ENCODE measurements at places on chromosomes 16 and 17. TPM values are rescaled to one million over a fixed set of nuclear protein-coding genes. Genes with fewer than 3 reads are reported as not detected.
A peak's percentile ranks its signal among the peaks of the same experiment; 100 is the strongest.

The MILR1 gene
- 1.7 TPM for total RNA-seq

DNA sequence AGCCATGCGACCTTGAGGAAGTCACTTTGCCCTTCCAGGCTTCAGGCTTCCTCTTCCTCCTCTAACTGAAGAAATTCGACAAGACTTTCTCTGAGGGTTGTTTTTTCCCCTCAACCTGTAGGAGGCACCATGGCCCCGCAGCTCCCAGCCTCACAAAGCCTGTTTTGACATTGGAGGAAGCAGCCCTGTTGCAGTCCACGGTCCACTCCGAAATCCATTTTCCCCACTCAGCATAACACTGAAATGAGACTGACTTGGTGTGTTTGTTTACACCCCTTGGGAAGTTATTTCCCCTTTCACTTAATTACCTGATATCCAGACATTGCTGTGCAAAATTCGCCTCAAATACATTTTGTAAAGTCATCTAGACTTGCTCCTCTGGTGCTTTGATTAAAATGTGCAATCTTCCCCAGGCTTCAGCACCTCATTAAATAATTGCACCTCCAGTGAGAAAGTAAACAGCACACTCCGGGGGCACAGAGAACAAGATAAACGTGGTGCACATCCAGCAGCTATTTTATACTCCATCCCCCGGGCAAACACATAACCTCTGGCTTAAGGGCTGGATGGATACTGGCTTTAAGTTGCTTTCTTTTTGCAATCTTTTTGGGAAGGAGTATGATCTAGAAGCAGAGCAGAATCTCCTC, 41.4 kb upstream of the PIRT start:
- DNase-seq, result no peak

DNA sequence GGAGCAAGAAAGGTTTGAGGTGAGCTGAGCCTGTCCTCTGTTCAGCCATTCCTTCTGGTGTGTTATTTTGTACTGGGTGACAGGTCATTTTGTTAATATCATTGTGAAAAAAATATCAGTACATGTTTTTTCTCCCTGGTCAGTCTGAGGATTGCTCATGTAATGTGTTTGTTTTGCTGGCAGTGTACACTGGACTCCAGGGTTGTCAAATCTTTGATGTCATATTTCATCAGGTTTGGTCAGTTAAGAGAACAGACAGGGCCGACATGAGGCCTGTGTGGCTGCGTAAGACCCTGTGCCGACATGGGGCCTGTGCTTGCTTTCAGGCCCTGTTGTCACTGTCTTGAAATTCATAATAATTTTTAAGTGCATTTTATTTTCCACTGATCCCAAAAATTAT, 22.5 kb downstream of the CLUAP1 start:
- DNase-seq, result no peak

DNA sequence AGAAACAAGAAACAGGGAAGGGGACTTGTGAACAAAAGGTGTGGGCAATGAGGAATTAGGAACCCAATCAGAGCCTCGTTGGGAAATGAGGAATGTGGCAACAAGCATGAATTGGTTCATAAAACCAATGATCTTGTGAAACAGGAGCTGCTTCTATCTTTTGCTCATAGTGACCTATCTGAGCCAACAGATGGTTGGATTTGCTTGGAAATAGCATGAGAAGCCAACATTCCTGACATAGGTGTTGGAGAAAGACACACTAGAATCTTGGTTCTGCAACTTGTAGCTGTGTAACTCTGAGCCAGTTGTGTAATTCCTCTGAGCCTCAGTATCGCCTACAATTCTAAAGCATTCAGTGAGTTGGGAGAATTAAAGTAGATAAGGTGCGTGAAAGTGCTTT, 251.9 kb upstream of the AXIN2 start:
- DNase-seq, result no peak

GRCh38 chr17:78358538-78359320, 1.1 kb downstream of the SOCS3 start:
- DNase-seq, result peak; percentile 34

The VPS35 gene
- total RNA-seq, result 76.1 TPM

DNA sequence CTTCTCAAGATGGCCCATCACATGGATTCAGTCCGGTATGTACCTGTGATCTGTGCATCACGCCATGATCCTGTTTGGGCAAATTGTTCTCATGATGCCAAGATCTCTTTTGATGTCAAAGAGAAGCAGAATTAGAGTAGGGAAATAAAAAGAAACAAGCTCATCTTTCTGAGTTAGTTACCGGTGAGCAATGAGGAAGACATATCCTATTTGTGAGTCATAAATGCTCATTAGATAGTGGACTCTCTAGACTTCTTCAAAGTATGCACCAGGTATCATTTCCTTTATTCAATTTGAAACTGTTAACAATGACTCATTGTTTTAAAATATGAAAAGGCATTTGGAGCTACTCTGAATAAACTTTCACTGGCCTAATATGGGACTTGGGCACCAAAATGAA, 8.0 kb upstream of the KRTAP4-12 start:
- DNase-seq, result no peak

DNA sequence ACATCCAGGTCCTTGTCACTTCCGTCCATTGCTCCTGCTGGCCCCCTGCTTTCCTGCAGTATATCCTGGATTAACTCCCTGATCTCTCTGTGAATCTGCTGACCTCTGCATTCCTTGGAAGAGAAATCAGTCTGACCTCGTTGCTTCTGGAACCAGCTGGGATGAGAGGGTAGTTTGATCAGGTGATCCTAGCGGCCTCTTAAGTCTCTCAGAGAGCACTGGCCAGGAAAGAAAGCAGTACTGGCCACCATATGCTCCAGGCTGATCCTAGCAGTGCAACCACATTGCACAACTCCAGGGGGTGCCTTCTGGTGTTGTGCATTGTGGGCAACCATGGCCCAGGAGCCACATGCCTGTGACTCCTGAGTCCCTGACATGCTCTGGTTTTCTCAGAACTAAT, 79.2 kb downstream of the ARHGAP23 start:
- DNase-seq, result no peak

DNA sequence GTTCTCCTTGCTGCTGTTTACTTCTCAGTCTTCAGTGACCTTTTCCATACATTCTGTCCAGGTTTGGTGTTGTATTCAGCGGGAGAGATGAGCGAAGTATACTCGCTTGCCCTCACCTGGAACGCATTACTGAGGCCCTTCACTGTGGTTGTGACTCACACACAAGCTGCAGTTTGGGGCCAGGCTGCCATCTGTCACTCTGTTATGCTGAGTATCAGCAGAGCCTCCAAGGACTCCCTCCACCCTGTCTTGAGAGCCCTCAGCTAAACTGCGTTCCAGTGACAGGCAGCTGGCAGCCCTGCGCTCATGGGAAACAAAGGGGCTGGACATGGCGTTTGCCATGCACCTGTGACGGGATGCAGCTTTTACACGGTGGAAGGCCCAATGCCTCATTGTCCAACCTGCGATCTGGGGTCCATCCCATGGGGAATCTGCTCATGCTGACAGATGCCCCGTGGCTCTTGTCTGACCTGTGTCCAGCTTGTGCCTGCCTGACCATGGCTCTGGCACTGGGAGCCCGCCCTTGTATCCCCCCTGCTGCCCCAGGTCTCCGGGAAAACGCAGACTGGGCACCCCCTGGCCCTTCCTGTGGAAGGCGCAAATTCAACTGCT, 6.5 kb upstream of the ZNF778 start:
- DNase-seq, result no peak

DNA sequence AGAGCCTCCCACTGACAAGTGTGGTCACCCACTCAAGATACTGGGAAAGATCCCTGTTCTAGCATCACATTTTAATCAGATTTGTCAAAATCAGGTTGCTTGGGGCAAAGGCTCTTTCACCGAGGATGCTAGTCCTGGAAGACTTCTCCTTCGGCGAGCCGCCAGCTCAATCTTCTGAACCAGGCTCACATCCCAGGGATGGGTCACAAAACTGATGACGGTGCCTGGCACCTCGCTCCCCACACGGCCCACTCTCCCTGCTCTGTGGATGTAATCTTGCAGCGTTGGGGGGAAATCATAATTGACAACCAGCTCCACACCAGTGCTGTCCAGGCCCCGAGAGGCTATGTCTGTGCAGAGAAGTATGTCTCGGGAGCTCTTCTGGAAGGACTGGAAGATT, 1.5 kb downstream of the DDX28 start:
- no peak for DNase-seq

The CLEC19A gene
- not detected for total RNA-seq

DNA sequence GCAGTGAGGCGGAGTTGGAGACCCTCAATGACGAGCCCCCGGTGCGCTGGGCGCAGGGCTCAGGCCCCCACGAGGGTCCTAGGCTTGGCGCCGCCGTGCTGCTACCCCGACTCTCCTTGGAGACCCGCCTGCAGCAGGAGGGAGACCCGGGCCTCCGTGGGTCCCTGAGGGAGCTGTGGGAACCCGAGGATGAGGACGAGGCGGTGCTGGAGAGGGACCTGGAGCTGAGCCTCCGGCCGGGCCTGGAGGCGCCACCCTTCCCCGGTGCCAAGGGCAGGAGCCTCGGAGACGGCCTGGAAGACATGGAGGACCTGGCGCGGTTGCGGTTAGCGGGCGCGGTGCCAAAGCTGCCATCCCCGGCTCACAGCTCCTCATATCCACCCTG, 2.3 kb downstream of the MYO15B start:
- DNase-seq, result no peak

GRCh38 chr16:31461201-31461920, 2.1 kb downstream of the ARMC5 start:
- no peak for DNase-seq

- no peak for DNase-seq
Measured at GRCh38 chr17:43312011-43312410, 78.2 kb upstream of the RNU2-1 start.

The GALR2 gene
- not detected for total RNA-seq

DNA sequence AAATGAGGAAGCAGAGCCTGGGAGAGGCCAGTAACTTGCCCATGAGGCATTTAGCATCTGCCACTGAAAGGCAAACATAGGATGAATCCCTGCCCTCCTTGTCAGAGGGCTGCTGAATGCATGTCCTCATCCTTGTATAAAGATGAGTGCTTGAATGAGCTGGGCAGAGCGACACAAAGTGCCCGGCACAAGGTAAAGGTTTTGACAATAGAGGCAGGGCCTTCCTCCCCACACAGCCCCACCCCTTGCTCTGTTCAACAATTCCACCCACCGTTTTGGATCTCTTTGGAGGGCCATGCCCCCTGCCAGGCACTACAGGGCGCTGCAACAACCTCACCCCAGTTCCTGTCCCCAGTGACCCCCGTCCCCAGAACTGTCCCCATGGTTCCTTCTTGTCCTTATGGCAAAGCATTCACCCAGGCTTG, 1.4 kb upstream of the KRT19 start:
- DNase-seq, result no peak

GRCh38 chr16:30064729-30065101, 845 bp upstream of the ALDOA start:
- peak; percentile 34 for DNase-seq

DNA sequence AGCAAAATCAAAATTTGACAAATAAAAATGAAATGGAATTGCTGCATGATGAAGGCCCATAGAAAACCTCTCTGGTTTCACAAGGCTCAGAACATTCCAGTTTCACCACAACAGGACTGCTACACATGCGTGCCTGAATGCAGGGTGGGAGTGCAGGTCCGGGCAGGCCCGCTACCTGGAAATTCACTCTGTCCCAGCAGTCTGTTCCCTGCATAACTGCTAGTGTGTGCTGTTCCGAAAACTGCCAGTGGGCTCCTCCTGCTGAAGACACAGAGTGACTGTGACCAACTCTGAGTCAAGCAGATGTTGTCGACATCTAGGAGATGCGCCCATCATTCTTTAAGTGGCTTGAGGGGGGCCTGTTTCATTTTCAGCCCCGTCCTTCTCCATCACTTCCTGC, 284.8 kb upstream of the MAF start:
- DNase-seq, result no peak

DNA sequence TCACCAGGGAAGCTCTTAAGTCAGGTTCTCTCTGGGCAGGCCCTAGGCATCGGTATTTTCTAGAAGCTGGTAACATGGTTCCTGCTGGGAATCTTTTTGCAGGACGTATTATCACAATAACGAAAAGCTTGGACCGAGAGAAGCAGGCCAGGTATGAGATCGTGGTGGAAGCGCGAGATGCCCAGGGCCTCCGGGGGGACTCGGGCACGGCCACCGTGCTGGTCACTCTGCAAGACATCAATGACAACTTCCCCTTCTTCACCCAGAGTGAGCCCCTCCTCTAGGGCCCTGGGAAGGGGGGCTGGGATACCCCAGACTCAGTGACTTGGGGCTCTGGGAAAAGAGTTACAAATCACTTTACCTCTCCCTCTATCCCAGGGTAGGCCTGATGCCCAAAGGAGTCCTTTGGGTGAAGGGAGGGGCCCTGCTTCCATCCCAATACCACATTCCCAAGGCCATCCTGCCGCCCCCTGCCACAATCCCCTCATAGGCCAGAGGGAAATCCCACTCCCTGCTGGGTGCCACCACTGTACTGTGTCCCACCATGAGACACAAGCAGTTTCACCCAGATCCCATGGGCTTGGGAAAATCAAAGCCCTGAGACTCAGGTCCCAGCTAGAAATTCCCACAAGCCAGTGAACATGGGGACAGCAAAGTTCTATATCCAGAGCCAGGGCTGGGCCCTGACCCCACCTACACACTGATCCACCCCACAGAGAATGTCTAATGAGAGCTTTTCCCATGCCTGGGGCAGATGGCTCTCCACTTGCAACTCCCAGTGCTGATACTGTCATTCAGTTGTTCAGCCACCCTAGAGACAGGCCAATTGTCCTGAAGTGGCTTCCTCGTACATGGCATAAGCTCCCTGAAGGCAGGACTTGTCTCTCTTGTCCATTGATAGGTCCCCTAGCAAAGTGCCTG, 23.0 kb downstream of the CDH5 start:
- DNase-seq, result no peak

- peak; percentile 89 for DNase-seq
Measured at GRCh38 chr17:78252111-78252634, 20.7 kb downstream of the TMEM235 start.

The GAS7 gene
- 1.6 TPM for total RNA-seq

GRCh38 chr17:66364508-66364907, 62.1 kb downstream of the PRKCA start:
- DNase-seq, result no peak

DNA sequence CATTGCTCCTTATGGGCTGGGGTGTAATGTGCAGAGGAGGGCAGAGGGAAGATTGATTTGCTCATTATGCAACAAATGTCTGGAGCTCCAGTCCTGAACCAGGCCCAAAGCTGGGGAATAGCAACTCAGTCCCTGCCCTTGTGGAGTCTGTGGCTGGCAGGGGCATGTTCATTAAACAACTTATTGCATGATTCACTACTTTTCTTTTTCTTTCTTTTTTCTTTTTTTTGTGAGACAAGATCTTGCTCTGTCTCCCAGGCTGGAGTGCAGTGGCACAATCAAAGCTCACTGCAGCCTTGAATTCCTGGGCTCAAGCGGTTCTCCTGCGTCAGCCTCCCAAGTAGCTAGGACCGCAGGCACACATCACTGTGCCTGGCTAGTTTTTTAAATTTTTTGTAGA, 23.1 kb downstream of the MSI2 start:
- DNase-seq, result no peak

The RPS6KB1 gene
- 47.5 TPM for total RNA-seq

Data from activated CD8-positive, alpha-beta T cell treated with anti-CD3 and anti-CD28 coated beads, Interleukin-2, amount 10 ng/mL, durations not matched to agents 7 days and 5 days (primary cell).